ENCODE measurements at places on chromosomes 1 and 21.

DNA sequence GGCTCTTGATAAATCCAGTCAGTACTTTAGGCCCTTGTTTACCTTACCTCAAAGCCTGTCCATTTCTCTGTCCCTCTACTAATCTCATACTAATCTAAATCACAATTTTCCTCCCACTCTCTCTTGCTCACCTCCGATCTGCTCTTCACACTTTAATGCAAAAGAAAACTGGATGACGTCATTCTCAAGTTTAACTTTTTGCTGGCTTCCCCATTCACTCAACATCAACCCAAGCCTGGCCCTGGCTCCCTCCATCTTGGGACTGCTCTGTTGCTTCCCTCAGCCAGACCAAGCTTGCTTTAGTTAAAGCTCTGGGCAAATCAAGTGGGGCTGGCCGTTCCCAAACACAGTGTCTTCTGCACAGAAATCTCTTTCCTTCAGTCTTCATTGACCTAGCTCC lies 29.7 kb downstream of the COA6 start:
- no peak for DNase-seq

GRCh38 chr1:110565565-110565964 lies 40.6 kb downstream of the KCNA2 start:
- DNase-seq, result no peak

- DNase-seq, result no peak
Measured at GRCh38 chr1:89719502-89720306, 86.8 kb downstream of the LRRC8C start.

DNA sequence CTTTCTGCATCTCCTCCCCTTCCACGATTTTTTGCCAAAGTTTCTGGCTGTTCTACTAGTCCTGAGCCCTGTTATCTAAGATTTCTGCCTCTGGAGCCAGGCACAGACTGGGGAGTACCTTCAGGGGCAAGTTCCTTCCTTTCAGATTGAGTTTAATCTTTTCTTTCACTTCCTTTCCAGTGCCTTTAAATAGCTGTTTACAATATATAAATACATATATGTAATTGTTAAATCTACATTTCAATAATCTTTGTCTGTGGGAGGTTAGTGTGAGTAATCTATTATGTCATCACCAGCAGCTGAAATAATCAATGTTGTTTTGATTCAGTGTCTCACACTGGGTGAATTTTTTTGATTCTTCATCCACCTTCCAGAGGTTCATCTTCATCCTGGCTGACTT lies 31.8 kb downstream of the DIPK1A start:
- DNase-seq, result no peak

DNA sequence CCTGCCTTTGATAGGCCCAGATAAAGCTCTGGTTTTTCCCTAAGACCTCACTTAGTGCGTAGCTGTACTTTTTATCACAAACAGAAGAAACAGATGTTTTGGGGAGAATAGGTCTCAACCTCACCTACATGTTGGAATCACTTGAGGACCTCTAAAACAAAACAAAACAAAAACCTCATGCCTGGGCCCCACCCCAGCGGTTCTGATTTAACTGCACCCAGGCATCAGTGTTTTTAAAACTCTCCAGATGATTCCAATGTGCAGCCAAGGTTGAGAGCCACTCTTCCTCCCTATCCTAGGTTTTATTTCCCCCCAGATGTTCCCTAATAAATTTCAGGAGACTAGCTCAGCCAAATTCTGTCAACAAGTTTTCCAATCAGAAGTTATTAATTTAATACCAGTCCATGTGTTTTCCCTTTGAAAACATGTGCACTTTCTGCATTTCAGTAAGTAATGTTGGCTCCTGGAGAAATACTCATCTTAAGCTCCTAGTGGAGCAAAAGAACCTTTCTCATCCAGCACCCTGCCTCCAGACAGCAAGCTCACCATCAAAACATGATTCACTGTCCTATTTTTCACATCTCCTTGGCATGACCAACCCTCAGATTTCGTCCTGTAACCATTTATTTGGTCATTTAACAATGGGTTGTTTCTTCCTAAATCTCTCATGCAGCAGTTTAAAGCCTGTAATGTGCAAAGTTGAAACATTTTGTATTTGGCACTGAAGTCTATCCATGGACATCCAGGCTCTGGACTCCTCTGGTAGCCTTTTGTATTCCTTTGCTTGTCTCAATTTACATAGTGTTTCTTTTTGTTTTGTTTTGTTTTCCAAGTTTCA lies 27.5 kb downstream of the LRRC8C start:
- DNase-seq, result no peak

- peak; percentile 36 for DNase-seq
Measured at GRCh38 chr1:235910357-235911299, 43.9 kb upstream of the LYST start.

GRCh38 chr1:18501833-18502232 lies 21.1 kb downstream of the KLHDC7A start:
- DNase-seq, result no peak

DNA sequence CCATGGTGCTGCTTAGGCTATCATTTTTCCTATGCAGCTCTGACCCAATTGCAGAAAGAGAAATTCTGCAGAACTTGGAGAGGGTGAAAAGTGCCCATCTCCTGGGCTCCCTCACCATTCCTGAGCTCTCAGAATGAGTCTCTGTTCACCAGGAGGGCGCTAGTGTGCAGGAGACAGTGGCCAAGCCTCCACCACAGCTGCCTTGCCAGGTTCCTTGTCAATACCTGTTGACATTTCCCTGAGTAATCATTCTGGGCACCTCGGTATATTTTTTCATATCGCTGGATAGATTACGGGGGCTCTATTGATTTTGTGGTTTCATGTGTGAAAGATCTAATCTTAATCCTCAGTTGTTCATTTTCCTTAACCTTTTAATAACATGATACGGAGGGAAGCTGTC lies 13.0 kb upstream of the C8B start:
- no peak for DNase-seq

- no peak for DNase-seq
Measured at GRCh38 chr21:44337449-44337848, 1.7 kb downstream of the CFAP410 start.

DNA sequence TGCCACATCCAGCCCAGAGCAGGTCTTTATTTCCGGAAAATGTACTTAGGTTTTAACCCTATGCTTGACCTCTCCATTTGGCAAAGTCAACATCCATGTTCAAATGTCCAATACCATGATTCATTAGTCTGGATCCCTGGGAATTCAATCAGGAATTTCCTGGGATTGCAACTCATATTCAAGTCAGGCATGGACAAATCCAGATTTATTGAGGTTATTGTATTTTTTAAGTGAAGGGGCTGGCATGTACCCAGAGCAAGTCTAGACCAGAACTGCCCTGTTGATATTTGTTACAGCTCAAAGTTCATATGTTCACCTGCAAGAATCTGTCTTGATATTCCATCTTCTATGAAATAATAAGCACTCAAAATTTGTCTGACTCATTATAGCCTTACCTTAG lies 521.1 kb downstream of the ADGRL2 start:
- DNase-seq, result no peak

DNA sequence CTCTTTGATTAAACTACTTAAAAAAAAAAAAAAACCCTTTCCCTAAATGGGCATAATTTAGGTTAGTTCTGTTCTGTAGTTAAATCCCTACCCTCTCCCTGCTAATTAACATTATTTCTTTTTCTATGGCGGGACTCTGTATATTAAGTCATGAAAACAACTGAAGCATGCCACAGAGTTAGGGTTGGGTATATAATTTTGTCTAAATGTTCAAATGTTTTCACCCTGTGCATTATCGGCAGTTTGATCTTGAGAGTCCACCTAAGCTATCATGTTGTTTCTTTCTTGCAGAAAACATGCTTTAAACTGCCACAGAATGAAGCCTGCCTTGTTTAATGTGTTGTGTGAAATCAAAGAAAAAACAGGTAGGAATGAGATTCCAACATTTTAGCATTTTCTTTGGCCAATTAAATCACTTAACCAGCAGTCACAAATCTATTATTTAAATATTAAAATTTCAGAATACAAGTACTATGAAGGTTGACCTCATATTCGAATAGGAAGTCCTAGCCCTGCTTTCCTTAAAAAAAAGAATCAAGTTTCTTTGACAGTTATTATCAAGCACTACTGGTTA lies 4.0 kb downstream of the PBX1 start:
- no peak for DNase-seq

DNA sequence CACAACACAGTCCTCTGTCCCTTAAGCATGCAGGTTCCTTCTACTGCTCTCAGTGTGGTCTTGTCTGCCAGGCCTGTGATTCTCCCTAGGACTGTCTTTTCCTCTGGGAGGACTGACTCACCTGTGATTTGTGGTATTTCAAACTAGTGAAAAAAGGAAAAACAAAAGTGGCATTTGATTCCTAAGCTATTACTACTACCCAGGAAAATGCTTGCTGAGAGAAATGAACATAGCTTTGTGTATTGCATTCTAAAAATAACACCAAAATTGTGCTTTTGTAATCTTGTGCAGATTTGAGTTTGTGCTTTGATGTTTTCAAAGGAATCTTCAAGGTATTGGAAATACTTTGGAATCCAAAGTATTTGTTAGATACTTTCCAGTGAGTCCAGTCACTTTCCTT lies 57.0 kb downstream of the GPR161 start:
- no peak for DNase-seq

DNA sequence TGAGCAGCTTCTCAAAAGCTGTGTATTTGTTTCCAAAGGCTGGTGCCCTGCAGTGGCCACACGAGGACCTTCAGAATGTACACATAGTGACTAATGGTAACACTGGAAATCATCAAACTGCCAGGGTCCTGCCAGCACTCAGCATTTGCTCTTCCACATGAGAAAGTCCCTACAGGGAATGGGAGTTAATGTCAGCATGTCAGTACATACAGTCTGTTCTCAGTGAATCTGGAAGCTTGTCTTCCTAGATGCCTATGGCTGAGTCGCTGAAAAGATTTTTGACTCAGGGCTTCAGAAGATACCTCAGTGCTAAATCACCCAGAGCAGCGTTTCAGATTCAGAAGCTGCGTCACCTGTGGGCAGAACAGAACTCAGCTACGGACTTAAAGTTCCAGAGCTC lies 108.2 kb downstream of the CDC7 start:
- no peak for DNase-seq

- DNase-seq, result no peak
Measured at GRCh38 chr1:112030157-112030556, 40.7 kb upstream of the KCND3 start.

- no peak for DNase-seq
Measured at GRCh38 chr1:87180682-87181081, 148.0 kb upstream of the LMO4 start.

DNA sequence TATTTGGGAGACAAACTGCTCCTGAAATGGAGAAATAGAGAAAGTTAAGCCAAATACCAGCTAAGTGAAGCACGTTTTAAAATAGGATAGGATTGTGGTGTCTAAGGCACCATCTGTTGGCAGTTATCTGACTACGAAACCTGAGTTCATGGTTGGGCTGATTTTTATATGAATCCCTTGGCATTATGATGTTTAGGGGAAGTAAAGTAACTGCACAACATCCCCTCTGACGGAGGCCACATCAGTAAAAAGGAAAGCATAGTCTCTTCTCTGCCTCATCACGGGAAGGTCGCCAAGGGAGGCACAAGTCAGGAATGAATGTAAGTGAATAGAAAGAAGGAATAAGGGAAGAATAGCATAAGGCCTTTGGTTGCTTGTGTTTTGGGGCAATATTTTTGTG lies 128.0 kb downstream of the PRRX1 start:
- DNase-seq, result no peak

- no peak for DNase-seq
Measured at GRCh38 chr1:22508329-22508728, 55.0 kb upstream of the EPHA8 start.

- no peak for DNase-seq
Measured at GRCh38 chr21:18603980-18604379, 200.4 kb upstream of the TMPRSS15 start.

DNA sequence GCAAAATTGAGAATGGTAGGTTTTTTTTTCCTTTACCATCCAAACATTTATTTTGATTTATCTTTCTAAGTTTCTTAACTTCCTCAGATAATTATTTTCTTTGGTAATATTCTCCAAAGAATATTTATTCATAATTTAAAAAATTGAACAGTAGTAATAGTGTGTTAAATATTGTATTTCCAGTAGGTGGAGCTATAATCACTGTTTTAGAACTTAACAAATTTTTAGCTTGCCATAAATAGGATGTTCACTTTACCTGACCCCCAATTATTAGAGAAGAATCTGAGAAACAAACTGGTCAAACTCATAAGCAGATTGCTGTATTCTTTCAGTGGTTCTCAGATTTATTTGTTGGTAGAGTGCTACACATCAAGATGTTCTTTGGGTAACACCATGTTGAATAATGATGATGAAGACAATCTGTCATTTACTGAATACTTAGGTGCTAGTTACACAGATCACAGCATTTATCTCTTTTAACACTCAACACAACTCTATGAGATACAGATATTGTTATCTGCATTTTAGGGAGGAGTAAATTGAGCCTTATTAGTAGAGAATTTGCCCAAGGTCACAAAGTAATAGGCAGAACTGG lies 82.4 kb upstream of the GPR88 start:
- no peak for DNase-seq

- peak; percentile 16 for DNase-seq
Measured at GRCh38 chr1:247448107-247448791, 9.7 kb downstream of the OR2B11 start.

GRCh38 chr1:27934818-27935549 lies at the start of gene SMPDL3B:
TSS of gene SMPDL3B (plus strand) at chr1:27935000. CDS start at chr1:27935184, 184 bp downstream.
- DNase-seq, result no peak

GRCh38 chr1:15014516-15014915 lies 139.0 kb upstream of the TMEM51 start:
- no peak for DNase-seq

DNA sequence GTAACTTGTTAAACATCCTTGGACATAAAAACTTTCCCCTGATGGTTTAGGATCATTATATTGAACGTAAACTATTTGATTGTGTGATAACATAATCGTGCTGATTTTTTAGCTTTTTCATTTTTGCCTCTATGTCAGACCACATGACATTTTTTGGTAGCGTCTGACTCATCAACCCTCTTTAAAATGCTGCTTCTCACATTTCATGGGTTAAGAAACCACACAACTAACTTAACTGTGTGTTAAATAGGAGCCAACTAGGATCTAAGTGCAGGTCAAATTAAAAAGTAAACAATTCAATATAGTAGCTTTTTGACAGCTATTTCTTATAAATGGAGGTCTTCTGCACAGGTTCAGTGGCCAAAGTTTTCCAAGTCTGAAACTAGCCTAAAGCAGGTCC lies 9.8 kb downstream of the BTG3 start:
- DNase-seq, result no peak

DNA sequence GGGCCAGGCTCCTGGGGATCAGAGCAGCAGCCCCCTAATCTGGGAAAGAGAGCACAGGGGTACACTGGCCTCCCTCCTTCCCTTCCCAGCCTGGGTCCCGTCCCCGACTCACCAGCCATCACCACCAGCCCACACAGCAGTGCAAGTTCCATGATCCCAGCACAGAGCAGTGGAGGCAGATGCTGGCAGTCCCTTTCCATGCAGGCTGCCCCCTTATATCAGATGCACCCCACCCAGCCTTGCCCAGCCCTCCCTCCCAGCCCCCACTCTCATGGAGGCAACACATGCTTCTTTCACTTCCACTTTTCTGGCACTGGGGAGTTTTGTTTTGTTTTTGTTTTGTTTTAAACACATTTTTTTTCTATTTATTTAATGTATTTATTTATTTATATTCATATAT lies at the start of gene PLA2G2D:
Gene PLA2G2D (minus strand): TSS at position 190 of the 400 bp plus-strand sequence. CDS start 38 bp downstream, at position 152.
- DNase-seq, result no peak
